ENCODE measurements at places on chromosomes 3 and 15.

DNA sequence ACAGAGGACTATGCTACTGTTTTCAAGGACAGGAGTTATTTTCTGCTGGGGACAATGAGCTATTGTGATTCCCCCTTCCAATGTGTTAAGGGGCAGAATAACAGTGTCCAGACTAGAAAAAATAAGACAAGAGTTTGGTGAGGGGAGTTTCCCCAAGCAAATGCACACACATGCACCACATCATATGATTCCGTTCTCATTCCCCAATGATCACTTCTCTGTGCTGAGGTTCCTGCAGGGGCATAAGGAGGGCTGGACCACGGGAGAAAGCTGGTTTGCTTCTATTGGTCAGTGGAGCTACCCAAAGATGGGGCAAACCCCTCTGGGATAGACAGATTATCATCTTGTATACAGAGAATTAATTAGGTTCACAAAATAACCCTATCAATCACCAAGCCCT, 80.6 kb downstream of the RBPMS2 start:
- no peak for DNase-seq

DNA sequence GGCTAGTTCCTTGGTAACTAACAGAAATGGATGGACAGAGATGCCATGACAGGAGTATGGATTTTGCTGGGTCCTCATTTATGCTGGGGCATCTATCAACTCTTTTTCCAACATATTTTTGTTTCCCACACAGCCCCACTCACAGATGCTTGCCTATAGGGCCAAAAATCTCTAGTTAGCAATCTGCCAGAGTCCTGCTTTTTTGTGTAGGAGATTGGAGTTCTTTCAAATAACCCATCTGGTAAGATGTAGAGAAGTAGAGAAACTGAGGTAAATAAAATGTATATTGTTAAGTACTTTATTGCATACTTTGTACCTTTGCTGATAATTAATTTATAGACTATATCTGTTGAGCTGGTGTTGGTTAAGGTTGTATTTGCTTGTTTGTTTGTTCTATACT, 456.5 kb upstream of the GOLIM4 start:
- no peak for DNase-seq

DNA sequence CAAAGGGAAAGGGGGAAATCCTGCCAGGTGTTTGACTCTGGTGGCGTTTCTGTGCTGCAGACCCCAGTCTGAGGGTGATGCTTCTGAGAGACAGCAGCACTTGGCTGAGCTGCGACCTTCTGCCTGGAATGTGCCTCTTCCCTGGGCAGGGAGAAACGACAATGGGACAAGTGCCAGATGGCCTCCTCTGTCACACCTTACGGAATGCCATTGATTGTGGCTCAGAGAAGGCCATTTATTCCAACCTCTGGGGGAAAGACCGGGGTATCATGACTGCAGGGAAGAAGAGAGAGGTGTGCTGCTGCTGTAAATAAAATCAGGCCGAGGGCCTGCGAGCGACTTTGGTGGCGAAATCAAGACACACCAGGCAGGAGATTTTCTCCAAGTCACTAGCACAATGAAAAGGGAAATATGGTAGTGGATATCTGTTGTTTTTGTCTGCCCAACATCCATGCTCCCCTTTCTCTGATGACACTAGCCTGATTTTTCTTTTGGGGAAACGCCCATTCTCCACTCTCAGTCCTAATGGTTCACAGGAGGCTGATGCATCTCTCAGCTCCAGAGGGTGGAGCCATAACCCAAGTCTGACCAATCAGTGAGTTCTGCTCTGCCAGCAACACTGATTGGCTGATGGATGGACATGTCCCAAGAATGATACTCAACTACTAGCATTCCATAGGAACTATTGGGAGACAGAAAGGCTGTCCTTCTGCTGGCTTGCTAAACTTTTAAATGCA, 336.1 kb downstream of the FOXP1 start:
- DNase-seq: no peak

DNA sequence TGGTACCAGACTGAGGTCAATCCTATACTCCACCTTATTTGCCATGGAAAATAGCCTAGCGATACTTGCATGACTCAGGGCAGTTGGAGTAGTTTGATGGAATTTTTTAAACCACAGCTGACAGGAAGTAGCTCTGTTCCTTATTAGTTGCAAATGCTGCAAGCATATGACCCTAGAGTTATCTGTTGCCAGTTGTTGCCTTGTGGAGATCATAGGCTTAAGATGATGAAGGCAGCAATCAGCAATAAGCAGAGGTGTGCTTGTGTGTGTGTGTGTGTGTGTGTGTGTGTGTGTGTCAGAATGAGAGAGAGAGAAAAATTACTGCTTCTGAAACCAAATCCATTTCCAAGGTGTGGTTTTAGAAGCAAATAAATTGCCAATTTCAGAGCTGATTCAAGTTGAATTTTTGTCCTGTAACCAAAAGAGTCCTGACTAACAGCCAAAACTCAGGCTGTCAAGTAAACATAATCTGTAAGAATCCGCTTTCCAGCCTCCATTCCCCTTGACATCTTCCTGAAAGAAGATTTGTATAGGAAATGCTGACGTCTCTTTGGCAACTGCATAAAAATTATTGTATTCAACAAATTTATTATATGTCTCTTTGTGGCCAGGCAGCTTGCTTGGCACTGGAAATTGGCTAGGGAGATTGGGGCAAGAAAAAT, 141.2 kb downstream of the SERPINI1 start:
- DNase-seq: no peak

DNA sequence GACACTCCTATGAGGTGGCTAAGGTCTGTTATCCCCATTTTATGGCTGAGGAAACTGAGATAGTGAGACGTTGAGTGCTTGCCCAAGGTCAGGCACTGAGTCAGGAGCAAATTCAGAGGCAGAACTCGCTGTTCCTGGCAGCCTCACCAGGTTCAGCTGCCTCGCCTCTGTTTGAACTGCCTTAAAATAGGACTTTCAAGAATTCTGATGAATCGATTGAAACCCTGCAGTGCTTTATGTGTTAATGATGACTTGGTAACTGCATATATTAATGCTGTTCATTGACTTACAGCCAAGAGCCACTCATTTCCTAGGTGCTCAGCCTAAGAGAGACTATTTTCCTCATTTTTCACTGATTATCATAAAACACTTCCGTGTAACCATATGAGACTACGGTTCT, 79.5 kb upstream of the BHLHE40 start:
- no peak for DNase-seq

GRCh38 chr15:78930577-78931388, 14.1 kb downstream of the CTSH start:
- DNase-seq: no peak

All from stimulated activated CD4-positive, alpha-beta T cell treated with anti-CD3 and anti-CD28 coated beads, Interleukin-15, amount 100 ng/mL, for 48 hours (primary cell).